CD4-positive, alpha-beta T cell treated with Interleukin-17A for 1 hour (primary cell): ENCODE measurements at places on chromosomes 11 and 22.

- DNase-seq, result peak; percentile 33
These were observed 24.6 kb downstream of the MRGPRD start for GRCh38 chr11:68956142-68956541.

GRCh38 chr11:33531743-33532181 lies 168.9 kb downstream of the C11orf91 start:
- DNase-seq, result no peak

- DNase-seq, result no peak
These were observed 32.3 kb downstream of the AMOTL1 start for GRCh38 chr11:94800414-94800813.

GRCh38 chr11:35662061-35662648 lies 420 bp upstream of the TRIM44 start:
- peak; percentile 42 for DNase-seq

DNA sequence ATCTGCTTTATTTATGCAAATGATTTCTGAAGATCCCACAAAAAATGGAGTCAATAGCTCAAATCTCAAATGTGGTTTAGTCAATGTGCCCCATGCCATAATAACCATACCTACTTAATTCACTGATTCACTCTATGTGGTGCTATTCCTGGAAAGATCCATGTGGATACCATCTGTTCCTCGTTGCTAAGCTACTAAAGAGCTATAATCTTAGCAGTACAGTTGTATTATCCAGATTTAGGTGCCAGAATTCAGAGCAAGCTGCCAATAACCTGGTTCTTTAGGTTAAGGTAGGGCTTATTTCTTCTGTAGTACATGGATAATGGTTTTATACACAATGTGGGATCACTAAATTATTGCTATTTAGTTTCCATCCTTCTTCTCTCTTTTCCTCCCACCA lies 974.7 kb upstream of the CCDC90B start:
- no peak for DNase-seq

DNA sequence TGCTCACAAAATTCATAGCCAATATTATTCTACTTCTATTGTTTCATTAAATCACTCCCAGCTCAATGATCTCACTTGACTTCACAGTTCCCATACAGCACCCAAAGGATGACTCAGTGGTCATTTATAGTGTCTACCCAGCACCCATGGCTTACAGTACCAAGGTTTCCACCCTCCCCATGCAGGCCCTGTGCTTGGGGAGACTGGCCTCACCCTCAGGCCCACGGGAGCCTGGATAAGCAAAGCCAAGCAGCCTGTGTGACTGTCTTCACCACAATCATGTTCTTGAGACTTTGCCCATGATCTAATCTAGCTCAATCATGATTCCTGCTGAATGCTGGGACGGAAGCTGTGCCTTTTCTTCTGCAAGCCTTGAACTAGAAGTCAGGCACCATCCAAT lies 97.6 kb downstream of the SLC36A4 start:
- DNase-seq, result no peak

- DNase-seq, result peak; percentile 81
These were observed 14.6 kb upstream of the MIAT start for GRCh38 chr22:26642465-26643417.

DNA sequence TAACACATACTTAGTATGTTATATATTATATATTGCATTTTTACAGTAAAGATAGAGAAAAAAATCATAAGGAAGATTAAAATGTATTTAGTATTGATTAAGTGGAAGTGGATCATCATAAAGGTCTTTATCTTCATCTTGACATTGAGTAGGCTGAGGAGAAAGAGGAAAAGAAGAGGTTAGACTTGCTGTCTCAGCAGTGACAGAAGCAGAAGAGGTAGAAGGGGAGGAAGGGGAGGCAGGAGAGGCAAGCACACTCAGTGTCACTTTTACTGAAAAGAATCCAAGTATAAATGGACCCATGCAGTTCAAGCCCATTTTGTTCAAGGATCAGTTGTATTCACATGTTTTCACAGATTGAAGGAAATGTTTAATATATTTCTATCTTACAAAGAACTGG lies 69.7 kb downstream of the GAB2 start:
- DNase-seq, result no peak

DNA sequence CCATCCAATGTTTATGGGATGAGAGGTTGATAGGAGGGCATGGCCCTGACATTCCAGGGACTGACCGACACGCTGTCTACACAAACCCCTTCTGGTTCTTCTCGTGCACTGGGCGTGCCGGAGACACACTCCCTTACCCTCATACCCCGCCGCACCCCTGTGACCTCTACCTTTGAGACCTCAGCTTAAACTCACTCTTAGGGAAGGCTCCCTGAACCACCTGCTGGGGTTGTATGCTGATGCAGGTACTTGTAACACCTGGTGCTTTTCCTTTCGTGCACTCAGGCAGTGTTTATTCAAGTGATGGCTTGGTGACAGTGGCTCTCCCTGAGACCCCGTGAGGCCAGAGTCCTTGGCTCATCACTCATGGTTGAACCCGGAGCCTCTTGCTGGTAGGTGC lies 12.0 kb downstream of the PPARA start:
- DNase-seq, result no peak

DNA sequence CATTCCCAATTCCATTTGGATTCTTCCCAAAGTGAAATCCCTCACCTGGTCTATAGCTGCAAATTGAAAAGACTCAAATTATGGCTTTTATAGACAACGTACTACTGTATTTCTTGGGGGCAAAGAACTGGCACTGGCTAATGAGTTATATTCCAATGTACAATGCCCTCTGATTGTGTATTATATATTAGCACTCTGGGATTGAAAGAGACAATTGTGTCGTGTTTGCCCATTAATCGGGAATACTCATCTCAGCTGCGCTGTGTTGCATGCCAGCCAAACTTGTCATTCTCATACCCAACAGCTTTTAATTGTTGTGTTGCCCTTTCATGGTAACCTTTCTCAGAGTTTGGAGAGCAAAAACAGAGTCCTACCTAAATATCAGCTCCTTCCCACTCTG lies 55.0 kb upstream of the ZBTB44 start:
- DNase-seq, result no peak
